Calu3 (cell line): ENCODE measurements at places on chromosomes 5 and 9. TPM values are rescaled to one million over a fixed set of nuclear protein-coding genes. Genes with fewer than 3 reads are reported as not detected.

DNA sequence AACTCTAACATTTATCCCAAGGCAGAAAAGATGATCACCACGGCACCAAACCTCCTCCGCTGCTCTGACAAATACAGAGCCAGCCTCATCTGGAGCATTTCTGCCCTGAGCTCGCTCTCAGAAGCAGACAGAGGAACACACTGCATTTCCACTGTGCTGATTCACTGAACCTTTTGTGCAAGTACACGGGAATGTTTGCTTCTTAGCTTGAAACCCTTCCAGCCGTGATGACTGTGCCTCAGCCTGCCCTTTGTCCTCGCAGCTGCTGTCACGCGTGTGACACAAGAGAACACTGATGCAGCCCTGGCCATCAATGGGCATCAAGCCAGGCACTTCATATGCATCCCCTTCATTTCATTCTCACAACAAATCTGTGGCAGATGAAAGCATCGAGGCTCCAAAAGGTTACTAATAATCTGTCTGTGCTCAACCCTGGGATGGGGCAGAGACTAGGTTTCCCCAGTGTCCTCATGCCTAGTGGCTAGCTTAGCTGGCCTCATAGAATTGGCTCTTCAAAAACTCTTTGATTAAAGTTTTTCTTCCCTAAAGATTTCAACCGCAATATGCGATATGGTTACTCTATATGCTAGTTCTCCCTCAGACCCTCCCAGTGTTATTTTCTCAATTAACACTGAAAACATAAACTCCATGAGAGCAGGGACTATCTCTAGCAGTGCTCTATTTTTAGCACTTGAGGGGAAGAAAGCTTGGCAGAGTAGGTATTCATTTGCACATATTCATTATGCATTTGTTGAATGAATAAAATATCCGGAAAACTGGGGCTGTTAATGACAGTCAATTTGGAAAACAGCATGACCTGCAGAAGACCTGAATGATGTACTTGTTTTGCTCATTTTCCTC is 7.3 kb downstream of the CDC14B start:
- DNase-seq = peak; percentile 9

The LHFPL2 gene
- 30.9 and 43.6 TPM in 2 replicates for total RNA-seq

DNA sequence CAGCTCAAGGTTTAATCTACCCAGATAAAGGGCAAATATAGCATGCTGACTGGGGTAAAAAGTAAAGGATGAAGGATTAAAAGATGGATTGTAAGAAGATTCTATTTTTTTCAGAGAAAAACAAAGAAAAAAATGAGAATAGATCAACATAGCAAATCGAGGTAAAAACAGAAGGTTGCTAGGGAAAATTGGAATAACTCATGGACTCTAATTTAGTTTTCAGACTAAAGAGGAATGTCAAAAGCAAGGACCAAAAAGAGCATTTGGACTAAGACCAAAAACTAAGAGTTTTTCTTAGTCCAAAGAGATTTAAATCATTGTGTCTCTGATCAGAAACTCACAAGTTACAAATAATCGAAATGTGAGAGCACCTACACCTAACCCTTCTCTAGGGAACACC is 250.7 kb upstream of the PTPRD start:
- no peak for DNase-seq

- no peak for DNase-seq
Observed at GRCh38 chr5:76273206-76273885, 129.7 kb upstream of the IQGAP2 start.

GRCh38 chr9:97243606-97244005 is 63.9 kb upstream of the CCDC180 start:
- no peak for DNase-seq

- no peak for DNase-seq
Observed at GRCh38 chr9:70564468-70565335, 150.2 kb upstream of the KLF9 start.

- DNase-seq = no peak
Observed at GRCh38 chr5:83510260-83510659, 38.7 kb downstream of the VCAN start.
